ENCODE measurements at places on chromosomes 7 and 10.

DNA sequence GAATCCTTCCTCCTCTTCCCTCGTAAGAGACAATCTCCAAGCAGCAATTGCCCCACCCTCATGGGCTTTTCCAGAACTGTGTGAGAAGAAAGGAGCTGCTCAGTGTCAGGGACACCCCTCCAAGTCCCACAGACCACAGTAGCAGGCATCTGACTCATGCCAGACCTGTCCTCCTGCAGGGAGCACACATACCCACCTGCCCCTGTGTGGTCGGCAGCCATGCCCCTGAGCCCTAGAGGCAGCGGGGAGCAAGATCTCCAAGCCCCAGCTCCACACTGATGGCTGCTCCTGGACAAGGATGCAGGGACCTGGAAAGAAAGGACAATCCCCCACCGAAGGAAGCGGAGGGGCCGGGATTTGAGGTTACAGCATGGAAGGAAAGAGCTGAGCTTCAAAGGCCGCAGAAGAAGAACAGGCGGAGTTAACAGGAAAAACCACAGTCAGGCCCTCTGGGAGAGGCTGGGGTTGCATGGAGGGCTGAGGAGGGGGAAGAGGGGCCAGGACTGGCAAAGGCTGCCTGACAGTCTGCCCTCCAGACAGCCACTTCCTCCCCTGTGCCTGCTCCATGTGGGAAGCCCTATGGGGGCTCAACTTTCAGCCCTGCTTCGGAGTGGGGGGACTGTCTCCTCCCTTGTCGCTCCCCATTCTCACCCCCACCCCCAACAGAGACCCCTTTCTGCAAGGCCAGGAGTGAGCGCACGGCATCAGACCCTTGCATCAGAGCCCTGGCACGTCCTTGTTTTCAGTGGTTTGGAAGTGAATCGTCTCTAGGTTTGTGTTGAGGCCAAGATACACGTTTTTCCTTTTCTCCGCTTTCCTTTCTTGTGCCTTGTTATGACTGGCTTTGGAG lies 46.8 kb downstream of the ASB13 start:
- DNase-seq = no peak

DNA sequence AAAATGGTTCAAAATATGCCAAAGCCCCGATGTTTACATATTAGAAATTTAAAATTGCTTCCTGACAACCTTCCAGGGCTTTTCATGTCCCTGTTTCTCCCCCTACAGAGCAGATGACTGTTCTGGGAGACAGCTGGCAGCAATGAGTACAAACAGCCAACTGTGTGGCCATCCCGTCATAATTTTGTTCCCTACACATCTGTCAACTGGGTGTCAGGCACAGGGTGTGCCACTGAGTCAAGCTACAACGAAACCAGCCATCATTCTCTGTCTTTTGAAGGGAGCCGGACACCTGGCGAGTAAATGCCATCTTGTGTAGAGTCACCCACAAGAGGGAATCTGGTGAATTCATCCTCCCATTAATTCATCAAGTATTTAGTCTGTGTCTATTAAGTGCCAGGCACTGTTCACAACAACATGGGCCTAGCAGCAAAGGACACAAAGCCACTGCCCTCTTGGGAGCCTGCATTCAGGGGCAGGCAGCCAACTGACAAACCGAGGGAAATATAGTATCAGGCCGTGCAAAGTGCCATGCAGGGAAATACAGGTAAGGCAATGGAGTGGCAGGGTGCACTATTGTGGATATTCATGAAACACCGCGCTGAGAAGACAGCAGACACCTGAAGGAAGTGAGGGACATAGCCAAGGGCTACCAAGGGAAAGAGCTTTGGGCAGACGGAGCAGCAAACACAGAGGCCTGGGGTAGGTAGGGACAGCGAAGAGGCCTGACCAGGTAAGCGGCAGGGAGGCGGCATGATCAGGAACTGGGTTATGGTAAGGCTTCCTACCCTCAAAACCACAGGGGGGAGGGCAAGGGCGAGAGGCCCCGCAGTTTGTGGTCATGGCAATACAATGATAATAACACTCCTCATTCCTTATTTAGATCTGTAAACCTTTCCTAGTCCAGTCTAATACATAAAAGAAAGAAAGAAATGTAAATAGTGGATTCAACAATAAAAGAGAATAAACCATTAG lies 213.6 kb downstream of the FAM107B start:
- no peak for DNase-seq

GRCh38 chr7:2508327-2509215 lies 11.0 kb upstream of the LFNG start:
- no peak for DNase-seq

- no peak for DNase-seq
Measured at GRCh38 chr10:131854579-131855335, 46.1 kb upstream of the PPP2R2D start.

DNA sequence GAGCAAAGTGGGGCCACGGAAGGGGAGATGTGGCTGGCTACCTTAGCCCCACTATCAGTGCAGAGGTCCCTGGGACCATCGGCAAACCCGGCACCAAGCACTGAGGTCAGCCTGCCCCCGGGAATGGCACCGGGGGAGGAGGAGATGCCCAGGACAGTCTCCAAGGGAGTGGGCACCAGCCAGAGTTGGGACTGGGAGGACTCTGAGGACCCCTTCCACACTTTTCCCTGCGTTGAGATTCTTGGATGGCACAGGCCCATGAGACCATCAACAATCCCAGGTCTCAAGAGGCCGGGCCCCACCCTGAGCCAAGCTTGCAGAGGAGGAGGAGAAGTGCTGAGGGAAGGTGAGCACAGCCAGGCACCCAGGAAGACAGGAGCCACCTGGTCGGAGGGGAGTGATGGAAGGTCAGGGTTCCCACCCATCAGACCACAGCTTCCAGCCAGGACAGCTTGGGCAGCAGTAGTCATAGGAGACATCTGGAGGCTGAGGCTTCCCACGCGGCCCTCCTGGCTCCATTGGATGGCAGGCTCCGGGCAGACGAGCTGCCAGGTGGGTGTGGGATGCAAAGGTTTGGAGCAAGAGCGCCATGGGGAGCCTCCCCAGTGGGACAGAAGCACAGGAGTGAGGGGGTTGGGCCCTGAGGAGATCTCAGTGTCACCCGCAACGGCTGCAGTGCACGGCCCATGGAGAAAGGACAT lies 2.6 kb upstream of the OPN4 start:
- no peak for DNase-seq

GRCh38 chr7:16460789-16461493 lies 4.6 kb downstream of the SOSTDC1 start:
- DNase-seq = no peak

- DNase-seq = no peak
Measured at GRCh38 chr10:117619707-117620405, 77.3 kb downstream of the EMX2 start.

- DNase-seq = no peak
Measured at GRCh38 chr7:158060216-158060615, 527.4 kb downstream of the PTPRN2 start.

DNA sequence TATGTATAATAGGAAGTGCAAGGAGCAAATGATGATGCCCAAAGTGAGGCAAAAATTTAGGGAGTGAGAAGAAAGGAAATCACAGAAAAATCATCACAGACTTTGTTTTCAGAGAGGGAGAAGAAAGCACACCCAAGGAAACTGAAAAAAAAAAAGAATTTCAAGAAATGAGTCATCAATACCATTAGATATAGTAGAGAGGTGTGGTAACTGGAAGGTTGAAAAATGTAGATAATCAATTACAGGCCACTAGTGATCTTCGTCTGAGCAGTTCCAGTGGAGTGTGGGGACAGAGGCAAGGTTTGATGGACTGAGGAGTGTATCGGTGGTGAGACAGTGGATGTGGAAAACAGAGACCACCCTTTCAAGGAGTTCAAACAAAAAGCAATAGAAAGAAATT lies 31.7 kb downstream of the ASB4 start:
- DNase-seq = no peak

DNA sequence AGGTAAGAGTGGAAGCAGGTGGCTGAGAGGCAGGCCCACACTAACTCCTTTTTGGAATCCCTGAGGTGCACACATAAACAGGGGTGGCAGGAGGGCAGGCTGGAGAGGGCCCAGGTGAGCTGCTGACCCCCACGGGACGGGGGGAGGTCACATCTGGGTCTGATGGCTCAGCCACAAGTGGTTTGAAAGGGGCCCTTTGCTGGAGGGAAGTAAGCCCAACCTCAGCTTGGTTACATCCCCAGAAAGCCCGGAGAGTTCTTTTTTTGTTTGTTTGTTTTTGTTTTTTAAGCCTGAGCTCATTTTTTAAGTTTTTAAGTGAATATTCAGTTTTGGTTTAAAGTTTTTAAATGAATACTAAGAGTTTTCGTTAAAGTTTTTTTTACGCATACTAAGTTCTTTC lies 72.8 kb upstream of the CUX1 start:
- DNase-seq = no peak

GRCh38 chr7:10655031-10655430 lies 318.6 kb upstream of the PHF14 start:
- DNase-seq = no peak

- DNase-seq = no peak
Measured at GRCh38 chr10:70465832-70466231, 12.7 kb upstream of the PALD1 start.

DNA sequence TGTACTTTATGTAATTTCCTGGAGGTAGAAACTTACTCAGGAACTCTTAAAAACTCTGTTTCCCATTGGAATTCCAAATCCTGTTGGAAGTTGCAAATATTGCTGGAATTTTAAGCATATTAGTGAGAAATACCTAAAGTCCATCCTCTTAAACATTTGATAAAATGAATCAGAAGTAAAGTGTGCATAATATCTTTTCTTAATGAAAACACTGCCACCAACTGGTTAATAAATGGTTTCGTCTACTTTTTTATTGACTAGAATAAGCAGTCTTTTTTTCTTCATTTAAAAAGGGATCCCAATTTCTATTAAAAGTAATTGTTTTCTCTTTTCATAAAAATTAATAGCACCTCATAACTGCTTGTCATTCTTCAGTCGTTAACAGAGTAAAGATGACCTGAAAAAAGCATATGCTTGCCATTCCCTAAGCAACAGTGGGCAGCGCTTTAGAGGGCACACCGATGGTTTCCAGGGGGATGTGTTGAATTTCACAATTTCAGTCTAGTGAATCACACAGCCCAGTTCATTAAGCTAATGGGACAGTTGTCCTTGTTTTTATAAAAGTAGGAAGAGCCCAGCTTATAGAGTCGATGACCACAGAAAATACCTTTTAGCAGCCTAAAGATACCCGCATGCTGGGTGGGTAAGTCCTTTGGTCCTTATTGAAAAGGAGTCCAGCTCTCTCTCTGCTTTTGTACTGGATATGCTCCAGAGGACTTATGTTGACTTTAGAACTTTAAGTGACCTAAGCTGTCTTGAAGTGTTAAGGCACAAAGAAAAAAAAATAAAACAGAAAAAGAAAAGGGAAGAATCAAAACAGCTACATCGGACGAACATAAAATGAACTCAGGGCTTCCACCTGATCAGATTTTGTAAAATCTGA lies 28.5 kb downstream of the NPS start:
- no peak for DNase-seq

DNA sequence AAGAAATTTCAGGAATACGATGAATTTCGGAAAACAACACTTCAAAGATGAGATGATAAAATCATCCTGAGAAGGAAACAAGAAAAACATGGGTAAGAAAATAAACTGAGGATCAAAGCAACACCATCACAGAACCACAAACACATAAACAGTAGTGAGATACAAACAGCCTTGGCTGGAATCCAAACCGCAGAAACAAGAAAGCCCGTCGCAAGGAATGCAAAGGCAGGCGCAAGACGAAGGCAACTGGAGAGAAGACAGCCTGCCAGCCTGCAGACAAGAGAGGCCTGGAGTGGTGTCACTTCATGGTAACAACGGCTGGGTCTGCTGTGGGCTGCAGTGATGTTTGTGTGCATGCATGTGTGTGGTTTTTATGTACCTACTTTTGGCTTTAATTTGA lies 61.8 kb upstream of the DRGX start:
- DNase-seq = no peak

- DNase-seq = no peak
Measured at GRCh38 chr10:23540401-23541030, 101.6 kb downstream of the OTUD1 start.

DNA sequence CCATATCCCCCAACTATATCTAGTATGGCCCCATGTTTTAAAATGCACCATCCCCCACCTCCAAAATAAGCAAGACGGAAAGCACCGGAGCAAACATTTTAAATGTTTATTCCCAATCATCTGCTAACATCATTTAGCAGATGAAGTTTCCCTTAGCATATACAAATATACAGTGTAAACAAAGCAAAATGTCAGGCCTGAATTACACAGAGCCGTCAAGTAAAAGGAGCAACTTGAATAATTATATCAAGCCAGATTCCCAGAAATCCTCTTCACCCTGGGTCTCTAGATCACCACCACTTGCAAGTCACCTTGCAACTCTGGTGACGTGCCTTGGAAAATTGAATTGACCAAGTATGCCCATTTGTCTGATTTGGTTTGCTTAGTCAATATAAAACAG lies 91.6 kb upstream of the COL1A2 start:
- no peak for DNase-seq

DNA sequence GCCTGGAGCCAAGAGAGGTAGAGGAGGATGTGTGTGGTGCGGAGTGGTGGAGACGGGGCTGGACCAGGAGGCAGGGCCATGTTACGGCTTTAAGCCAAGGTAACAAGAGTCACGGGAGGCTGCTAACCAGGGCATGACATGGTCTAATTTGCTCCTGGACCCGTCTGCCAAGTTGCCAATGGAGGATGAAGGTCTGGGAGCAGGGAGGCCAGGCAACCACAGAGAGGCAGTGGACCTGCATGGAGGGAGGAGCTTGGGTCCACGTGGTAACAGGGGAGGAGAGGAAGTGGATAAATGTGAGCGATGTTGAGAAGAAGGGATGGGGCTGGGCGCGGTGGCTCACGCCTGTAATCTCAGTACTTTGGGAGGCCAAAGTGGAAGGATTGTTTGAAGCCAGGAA lies 31.0 kb downstream of the SRRM3 start:
- no peak for DNase-seq

DNA sequence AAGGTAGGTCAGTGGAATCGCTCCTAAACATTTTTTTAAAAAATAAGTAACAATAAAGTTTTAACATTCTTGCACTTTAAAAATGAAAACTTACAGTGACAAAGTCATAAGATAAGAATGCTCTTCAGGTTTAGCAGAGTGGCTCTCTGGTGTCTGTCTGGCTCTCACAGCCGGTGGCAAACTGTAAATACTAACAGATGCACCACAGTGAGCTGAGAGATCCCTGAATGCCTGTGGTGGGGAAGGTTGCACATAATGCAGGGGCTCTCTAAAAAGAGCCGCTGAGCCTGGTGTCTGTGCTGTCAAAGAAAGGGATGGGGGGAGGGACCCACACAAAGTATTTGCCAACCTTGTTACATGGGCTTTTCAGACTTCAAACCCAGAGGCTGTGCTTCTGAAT lies 498.3 kb downstream of the CCSER2 start:
- DNase-seq = no peak

GRCh38 chr7:53600296-53600695 lies 564.9 kb downstream of the POM121L12 start:
- no peak for DNase-seq

GRCh38 chr10:128540128-128540762 lies 414.0 kb upstream of the MKI67 start:
- DNase-seq = no peak

GRCh38 chr10:69004821-69005220 lies 16.2 kb downstream of the KIFBP start:
- DNase-seq = no peak
